ENCODE measurements at places on chromosomes 12 and 14. TPM values are rescaled to one million over a fixed set of nuclear protein-coding genes. Genes with fewer than 3 reads are reported as not detected.

DNA sequence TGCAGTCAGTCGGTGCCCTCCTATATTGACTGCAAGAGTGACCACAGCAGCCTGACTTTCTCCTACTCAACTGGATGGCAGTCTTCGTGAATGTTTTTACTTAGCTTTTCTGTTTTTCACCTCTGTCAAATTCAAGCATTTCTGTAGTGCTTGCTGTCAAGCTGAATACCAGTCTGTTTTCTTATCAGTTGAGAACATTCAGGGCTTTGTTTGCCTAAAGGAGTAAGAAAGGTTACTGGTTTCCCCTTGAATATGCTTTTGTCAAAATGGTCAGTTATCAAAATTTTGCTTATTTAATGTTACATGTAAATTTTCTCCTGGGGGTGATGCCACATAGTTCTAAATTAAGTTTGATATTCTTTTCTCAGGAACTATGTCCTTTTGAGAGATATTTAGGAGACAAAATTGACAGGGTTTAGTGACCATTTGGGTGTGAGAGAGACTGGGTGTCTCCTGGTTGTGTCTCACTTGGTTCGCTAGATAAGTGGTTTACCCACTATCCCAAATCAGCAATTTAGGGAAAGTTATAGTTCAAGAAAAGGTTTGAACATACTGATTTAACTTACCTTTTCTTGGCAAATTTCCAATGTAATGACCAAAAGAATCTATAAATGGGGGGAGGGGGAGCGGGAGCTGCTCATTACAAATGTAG is 366.3 kb downstream of the TMTC2 start:
- DNase-seq = no peak

DNA sequence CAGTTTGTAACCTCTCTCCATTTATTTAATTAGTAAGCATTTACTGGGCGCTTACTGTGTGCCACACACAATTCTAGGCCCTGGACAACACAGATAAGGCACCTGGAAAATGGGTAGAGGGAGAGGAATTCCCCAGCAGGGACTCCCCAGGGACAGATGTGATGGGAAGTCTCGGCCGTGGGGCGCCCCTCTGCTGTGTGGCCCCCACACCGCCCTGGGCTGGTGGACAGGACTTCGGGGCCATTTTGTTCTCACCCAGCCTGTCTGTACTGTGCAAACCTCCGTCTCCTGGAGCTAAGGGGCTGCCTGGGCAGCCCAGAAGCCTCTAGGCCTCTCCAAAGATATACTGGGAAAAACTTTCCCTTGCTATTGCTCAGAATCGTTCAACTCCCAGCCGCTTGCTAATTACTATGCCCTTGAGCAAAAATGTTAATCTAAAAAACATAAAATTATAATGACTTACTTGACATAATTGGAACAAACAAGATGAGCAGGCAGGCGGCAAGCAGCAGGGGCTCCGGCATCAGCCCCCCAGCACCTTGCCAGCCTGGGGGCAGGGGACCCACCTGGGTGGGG is 64.4 kb upstream of the NCOR2 start:
- DNase-seq = no peak

DNA sequence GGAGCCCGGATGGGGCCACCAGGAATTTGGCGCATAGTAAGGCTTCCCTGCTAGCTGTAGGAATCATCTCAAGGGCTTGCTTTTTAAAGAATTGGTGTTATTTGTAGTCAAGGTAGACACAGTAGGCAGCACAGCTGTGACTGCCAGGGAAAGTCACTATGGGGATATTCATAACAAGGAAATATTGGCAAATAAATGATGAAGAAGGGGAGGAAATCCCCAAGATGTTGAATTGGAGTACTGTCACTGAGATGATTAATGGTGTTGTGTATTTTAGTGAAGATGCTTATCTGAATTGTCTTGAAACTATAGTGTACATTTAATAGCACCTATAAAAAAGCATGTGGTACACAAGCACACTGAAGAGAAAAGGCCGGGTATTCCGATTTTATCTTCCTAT is 118.9 kb downstream of the NPAS3 start:
- DNase-seq = no peak

The MUCL1 gene
- total RNA-seq = not detected

The PPP2R5E gene
- 57.5 TPM for total RNA-seq

DNA sequence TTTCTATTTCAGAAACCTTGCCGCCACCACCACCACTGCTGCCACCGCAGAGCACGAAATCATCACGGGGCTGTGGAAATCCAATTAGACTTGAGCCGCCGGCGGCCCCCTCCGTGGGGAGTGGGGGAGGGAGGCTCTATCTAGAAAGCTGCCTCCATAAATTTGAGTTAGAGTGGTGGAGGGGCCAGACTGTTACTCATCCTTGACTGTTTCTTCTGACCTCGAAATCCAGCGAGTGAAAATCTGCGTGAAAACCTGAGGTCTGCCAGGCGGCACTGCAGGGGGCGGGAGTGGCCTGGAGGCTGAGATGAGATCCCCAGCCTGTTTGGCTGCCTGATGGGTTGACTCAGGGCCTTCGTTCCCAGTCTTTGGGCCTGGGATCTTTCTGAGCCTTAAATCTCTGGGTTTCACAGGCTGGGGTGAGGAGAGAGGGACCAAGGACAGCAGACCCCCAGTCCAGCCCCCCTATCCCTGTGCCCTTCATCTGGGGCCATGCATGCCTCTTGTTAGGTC is 29.9 kb downstream of the TSPAN9 start:
- DNase-seq = no peak

- DNase-seq = no peak
Measured at GRCh38 chr14:91729756-91730155, 2.1 kb downstream of the CATSPERB start.

The ACOT6 gene
- total RNA-seq = 0.47 TPM

- DNase-seq = no peak
Measured at GRCh38 chr14:37862263-37862662, 266.8 kb downstream of the TTC6 start.

The PMEL gene
- total RNA-seq = not detected

DNA sequence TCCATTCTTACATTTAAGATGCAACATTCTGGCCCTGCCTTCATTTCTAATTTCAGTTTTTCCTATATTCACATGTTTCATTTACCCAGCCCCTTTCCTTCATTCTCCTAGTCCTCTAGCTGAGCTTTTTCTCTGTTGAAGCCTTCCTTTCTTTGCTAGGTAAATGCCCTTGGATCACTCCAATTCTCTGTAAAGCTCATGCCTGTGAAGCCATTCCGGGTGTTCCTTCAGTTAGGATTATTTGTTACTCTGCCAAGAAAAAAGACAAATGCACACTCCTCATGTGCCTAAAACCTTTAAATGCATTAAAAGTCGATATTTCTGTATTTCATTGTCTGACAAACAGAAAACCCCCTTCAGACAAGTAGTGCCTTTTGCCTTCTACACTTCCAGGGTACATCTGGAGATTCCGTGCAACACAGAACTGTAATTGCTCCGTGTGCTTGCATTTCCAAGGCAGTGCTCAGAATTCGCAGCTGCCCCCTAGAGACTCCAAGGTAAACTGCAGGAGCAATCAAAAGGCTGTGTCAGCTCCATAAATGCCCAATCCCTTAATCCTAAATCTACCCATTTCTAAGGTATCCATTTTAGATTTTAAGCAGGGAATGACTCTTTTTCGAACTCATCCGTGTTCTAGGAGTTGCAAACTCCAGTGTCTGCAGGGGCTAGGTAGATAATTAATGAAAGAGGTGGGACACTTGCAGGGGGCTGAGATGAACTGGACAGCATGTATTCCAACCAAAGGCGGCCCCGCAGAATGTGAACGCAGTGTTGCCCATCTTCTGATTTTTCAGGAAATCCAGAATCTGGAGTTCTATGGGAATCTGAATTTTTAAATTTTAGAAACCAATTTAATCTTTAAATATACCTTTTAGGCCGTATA is 320.2 kb downstream of the GRIN2B start:
- peak; percentile 66 for DNase-seq

DNA sequence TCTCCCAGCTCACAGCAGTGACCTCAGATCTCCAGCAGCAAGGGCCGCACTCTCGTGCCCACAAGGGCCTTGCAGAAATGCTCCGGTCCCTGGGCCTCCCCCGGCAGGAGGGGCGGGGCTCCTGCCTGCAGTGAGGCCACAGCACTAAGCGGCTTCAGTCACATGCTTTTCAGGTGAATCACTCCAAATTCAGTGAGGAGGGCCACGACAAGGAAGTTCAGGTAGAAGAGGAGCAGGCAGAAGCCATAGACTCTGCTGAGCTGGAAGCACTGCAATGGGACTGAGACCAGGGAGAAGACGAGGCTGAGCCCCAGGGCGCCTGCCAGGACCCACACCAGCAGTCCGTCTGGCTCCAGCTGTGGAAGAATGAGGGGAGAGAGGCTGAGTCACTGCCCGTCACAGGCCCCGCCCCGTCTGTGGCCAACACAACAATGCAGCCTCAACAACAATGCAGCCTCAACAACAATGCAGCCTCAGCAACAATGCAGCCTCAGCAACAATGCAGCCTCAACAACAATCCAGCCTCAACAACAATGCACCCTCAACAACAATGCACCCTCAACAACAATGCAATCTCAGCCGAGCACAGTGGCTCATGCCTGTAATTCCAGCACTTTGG is 35.2 kb downstream of the SLC8B1 start:
- peak; percentile 40 for DNase-seq

The TRIM9 gene
- total RNA-seq = 199 TPM

- no peak for DNase-seq
Measured at GRCh38 chr12:105164068-105164467, 56.5 kb downstream of the WASHC4 start.

The TAS2R30 gene
- total RNA-seq = 6.4 TPM

The AMN gene
- 0.43 TPM for total RNA-seq

The SOS2 gene
- 37.4 TPM for total RNA-seq

GRCh38 chr14:105382343-105383082 is 15.8 kb upstream of the TEX22 start:
- DNase-seq = no peak

GRCh38 chr14:74634481-74634880 is 22.4 kb upstream of the LTBP2 start:
- no peak for DNase-seq

The SERPINA1 gene
- total RNA-seq = 2.2 TPM

The PFKM gene
- 197 TPM for total RNA-seq

DNA sequence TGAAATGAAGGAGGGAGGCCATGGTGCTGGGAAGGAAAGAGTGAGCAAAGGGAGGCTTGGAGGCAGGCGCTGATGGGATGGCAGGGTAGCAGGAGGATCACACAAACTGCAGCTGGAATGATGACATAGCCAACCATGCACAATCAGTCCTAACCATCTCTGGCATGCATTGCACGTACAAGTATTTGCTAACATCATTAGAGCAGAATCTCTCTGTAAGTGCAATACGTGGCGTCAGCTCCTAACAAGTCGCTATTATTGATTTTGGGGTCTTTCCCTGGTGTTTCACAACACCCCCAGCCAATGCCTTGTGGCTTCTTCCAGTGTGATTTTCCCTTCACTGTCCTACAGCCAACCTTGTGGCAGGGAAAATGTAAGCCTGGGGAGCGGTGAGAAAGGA is 18.5 kb downstream of the BDKRB1 start:
- DNase-seq = peak; percentile 34

GRCh38 chr12:88638966-88639760 is 58.9 kb upstream of the KITLG start:
- no peak for DNase-seq

DNA sequence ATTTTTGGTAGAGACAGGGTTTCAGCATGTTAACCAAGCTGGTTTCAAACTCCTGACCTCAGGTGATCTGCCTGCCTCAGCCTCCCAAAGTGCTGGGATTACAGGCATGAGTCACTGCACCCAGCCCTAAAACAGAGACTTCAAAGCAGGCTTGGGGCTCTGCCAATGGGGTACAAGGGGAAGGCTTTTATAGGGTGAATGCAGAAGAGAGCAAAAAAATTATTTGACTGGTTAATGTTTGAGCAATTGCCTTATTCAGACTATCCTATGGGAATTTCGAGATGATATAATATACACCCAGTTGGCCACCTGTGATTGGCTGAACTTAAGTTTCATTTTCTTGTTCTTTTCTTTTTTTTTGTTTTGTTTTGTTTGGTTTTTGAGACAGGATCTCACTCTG is 31.5 kb upstream of the ACTN1 start:
- DNase-seq = no peak

The CBX5 gene
- 129 TPM for total RNA-seq

- DNase-seq = no peak
Measured at GRCh38 chr12:14280921-14281320, 84.6 kb upstream of the ATF7IP start.

The TAS2R7 gene
- 0.47 TPM for total RNA-seq

DNA sequence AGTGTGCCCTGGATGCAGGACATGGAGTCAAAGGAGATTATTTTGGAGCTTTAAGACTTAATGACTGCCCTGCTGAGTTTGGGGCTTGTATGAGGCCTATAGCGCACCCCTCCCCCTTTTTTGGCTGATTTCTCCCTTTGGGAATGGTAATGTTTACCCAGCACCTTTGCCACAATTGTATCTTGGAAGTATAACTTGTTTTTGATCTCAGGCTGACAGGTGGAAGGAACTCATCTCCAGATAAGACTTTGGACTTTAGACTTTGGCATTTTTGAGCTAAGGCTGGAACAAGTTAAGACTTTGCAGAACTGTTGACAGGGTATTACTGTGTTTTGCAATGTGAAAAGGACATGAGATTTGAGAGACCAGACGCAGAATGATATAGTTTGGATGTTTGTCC is 110.5 kb downstream of the DERA start:
- no peak for DNase-seq

DNA sequence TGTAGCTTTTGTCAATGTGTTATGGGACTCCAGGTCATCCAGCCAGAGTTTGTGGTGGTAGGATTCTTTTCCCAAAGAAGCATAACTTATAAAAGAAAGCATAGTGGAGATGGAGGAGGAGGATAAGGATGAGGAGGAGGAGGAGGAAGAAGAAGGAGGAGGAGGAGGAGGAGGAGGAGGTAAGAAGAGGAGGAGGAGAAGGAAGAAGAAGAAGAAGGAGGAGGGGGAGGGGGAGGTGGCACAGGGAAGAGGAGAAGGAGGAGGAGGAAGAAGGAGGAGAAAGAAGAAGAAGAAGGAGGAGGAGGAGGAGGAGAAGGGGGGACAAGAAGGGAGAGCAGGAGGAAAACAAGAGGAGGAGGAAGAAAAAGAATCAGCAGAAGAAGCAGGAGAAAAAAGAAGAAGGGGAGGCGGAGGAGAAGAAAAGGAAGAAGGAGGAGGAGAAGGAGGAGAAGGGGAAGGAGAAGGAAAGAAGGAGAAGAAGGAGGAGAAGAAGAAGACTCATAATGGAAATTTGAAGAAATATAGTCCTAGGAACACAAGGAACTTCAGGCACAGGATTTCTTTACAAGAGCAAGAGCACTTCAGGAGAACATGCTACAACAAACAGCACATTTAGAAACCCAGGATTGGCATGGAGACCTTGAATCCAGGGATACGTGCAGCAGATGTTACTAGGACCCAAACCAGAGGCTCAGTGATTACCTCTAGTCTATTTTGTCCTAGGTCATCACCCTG is 22.6 kb downstream of the TSPAN8 start:
- DNase-seq = no peak

DNA sequence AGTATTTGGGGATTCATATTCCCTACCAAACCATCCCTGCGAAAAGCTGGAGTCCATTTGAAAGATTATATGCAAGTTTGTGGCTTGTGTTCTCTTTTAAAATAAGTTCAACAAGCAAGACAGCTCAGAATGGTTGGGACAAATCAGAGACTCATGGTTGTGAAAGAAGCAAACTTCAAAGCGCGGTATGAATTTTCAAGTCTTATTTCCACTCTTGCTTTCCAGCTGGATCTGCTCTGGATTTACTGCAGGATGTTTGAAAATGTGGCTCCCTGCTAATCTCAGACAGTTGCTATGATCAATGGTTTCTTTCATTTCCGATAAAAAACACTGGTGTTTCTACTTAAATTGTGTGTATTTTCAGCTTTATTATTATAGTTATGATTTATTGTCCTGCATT is 477.5 kb downstream of the RAD51B start:
- no peak for DNase-seq

- DNase-seq = no peak
Measured at GRCh38 chr14:26138764-26139445, 458.9 kb downstream of the NOVA1 start.

GRCh38 chr14:88323086-88323522 is at the start of gene KCNK10:
TSS of gene KCNK10 (minus strand) at chr14:88323269. CDS start at chr14:88322798, 471 bp downstream.
- no peak for DNase-seq

Data from dorsolateral prefrontal cortex (tissue), 122 donors.